ENCODE measurements at places on chromosomes 16 and 17. TPM values are rescaled to one million over a fixed set of nuclear protein-coding genes. Genes with fewer than 3 reads are reported as not detected.

Gene SLC16A5
- not detected for total RNA-seq

GRCh38 chr16:67773569-67774456 lies 32.5 kb downstream of the RANBP10 start:
- no peak for DNase-seq

DNA sequence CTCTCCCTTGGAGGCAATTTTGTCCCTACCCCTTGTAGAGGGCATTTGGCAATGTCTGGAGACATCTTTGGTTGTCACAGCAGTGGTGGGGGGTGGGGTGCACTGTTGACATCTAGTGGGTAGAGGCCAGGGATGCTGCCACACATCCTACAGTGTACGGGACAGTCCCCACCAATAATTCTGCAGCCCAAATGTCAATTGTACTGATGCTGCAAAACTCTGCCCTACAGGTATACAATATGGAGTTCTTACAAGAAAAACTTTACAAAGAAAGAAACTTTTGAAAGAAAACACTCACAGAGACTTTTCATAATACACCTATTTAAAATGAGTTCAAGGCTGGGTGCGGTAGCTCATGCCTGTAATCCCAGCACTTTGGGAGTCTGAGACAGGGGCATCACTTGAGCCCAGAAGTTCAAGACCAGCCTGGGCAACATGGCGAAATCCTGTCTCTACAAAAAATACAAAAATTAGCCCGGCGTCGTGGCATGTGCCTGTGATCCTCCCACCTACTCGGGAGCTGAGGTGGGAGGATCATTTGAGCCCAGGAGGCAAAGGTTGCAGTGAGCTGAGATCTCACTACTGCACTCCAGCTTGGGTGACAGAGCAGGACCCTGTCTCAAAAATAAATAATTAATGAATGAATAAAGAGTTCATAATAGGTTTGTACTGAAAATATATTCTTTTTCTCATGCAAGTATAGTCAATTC lies 59.4 kb downstream of the EMP2 start:
- no peak for DNase-seq

- DNase-seq, result no peak
Observed at GRCh38 chr16:50525716-50526115, 22.5 kb upstream of the NKD1 start.

Gene NME1
- 82.3 TPM for total RNA-seq

DNA sequence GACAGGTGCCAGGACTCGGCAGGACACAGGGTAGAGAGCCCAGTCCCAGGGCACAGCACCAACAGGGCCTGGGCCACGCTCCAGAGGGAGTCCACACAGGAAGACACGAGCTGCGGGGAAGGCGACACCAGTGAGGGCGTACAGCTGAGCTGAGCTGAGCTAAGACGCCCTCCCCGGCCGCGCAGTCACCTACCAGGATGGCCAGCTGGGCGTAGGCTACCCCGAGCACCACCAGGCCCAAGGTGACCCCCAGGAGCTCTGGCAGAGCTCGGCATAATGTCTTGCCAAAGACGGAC lies 42.6 kb downstream of the TSC2 start:
- peak; percentile 68 for DNase-seq

Gene ATP2A3
- 1.8 TPM for total RNA-seq

Gene KCNH4
- 3.8 TPM for total RNA-seq

- no peak for DNase-seq
Observed at GRCh38 chr16:67212766-67213165, 13.8 kb downstream of the ELMO3 start.

Gene SMIM36
- not detected for total RNA-seq

DNA sequence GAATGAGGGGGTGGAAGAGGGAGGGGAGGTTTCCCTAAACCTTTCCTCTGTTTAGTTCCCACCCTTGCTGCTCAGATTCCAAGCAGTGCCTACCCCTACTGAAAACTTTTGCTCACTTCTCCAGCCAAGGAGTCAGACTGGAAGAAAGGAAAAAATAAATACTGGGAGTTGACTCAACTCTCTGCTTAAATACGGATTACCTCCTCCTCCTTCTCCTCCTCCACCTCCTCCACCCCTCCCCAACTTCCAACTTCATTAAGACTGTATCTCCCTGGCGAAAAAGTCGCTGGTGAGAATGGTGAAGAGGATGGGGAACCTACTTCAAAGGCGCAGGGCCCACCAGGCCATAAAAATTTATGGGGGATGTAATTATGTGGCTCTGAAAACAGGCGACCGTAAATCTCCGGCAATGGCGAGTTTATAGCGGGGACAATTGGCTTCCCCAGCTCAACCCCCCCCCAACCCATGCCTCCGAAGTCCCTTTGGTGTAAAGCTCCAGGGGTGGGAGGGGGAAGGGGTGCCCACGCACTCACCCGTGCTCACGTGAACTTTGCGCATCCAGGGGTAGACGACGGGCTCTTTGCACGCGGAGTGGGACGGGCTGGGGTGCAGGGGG lies 712 bp downstream of the HOXB4 start:
- DNase-seq, result no peak

DNA sequence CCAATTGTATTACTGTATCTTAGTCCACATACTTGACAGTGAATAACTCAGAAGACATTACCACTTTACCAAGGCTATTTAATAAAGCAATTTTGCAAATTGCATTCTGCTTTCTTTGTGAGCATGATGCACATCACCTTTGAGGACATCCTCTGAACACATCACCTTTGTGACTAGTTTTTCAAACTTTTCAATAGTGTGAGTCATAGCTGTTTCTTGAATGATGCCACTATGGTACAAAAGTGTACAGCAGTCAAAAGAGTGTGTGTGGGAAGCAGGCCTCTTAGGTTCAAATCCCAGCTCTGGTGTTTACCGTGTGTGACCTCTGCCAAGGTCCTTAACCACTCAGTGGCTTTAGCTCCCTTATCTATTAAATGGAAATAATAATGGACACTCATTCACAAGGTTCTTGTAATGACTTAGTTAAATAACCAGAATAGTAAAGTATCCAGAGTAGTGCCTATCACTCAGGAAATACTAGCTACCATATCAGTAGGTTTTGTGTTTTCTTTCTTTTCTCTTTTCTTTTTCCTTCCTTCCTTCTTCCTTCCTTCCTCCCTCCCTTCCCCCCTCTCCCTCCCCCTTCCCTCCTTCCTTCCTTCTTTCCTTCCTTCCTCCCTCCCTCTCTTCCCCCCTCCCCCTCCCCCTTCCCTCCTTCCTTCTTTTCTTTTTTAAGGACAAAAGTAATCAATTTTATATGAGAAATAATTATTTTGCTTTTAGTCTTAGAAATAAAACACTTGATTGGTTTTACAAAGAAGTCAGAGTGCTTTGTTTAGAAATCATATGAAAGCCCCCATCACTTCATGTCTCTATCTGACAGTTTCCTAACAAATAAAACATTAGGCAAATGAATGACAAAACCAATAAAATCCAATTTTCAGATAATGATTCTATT lies 178.9 kb downstream of the MYO1D start:
- no peak for DNase-seq

Gene IL21R
- 0.95 TPM for total RNA-seq

Gene ELMO3
- total RNA-seq, result 2.1 TPM

Data from dorsolateral prefrontal cortex (tissue), 122 donors.